RCC 7860 (cell line): ENCODE measurements at places on chromosomes 1 and 21.
A peak's percentile ranks its signal among the peaks of the same experiment; 100 is the strongest.

- DNase-seq, result no peak
Observed at GRCh38 chr1:63122079-63122478, 200.3 kb upstream of the FOXD3 start.

DNA sequence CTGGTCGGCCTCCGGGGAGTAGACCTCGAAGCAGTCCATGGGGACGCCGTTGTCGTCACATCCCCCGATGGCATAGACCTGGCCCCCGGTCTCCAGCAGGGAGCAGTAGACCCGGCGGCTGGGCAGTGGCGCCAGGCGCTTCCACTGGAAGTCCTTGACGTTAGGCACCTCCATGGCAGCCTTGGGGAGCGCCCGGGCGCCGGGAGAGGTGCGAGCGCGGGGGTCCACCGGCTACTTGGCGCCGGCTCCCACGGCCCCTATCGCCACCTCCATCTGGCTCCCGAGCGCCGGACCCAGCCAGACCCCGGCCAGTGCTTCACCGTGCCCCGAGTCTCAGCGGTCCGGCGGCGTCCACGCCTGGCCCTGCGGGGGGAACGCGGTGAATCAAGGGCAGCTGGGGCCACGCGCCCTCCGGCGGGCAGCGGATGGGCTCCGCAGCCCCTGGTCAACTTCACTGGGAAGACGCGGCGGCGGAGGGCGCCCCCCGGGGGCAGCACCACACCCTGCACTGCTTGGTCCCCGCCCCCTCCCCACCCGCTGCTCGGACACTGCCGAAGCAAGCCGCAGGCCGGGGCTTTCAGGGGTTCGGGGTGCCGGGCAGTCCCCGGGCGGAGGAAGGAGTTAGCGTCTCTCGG lies 13.2 kb downstream of the KLHDC8A start:
- no peak for DNase-seq

- DNase-seq, result no peak
Observed at GRCh38 chr1:225917101-225917500, 6.9 kb downstream of the PYCR2 start.

DNA sequence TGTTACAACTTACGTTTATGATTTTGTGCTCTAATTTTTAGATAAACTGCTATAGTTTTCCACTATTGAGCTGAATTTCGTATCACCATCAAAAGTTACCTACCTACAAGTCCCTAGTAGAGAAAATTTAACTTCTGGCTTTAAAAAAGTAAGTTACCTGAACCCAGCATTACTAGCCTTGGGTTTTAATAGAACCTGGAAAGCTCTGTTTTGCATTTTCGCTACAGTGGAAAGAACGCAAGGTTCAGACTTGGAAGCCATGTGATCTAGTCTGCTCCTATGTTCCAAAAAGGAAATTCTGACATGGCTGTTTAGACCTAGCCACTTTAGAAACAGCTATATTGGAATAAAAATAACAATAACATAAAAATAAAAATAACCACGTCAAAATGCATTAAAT lies 110.5 kb downstream of the SLC45A1 start:
- DNase-seq, result no peak

GRCh38 chr1:176795929-176796328 lies 333.0 kb downstream of the PAPPA2 start:
- DNase-seq, result peak; percentile 7

GRCh38 chr1:243667133-243667532 lies 182.9 kb downstream of the AKT3 start:
- no peak for DNase-seq
